Dorsolateral prefrontal cortex (tissue), 122 donors: ENCODE measurements at places on chromosomes 13 and 19.
A peak's percentile ranks its signal among the peaks of the same experiment; 100 is the strongest.

GRCh38 chr19:45994456-45994997, 740 bp upstream of the CCDC61 start:
- DNase-seq, result no peak

DNA sequence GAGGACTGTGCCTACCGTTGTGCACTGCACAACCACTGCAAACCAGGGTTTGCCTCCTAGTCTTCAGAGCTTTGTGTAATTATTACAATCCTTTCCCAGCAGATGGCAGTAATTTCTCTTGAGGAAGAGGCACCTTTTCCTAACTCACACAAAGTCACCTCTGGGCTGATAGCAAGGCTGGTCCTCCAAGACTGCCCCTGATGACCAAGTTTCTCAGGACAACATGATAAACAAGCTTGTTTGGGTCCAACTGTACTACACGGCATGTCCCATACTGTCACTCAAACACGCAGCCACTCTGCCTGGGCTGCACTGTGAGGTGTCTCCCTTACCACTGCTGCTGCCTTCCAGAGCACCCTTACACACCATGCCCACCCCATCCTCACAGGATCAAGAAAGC, 39.3 kb downstream of the RFXAP start:
- DNase-seq, result no peak

- DNase-seq, result peak; percentile 59
Observed at GRCh38 chr19:6481541-6482342, at the start of gene DENND1C. Gene DENND1C, minus strand, starts transcription at chr19:6481787. Its CDS starts 92 bp downstream, at chr19:6481695.

DNA sequence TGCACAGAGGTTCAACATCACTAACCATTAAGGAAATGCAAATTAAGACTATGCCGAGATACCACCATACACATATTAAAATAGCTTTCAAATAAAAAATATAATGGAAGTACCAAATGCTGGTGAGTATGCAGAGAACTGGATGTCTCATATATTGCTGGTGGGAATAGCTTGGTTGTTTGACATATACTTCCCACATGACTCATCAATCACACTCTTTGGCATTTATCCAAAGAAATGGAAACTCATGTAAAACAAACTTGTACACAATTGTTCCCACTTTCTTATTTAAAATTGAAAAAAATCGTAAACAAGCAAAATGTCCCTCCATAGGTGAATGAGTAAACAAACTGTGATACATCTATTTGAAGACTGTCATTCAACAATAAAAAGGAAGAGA, 982.6 kb upstream of the ATXN8OS start:
- DNase-seq, result no peak

- no peak for DNase-seq
Observed at GRCh38 chr19:48284896-48285295, 15.0 kb downstream of the ZNF114 start.

DNA sequence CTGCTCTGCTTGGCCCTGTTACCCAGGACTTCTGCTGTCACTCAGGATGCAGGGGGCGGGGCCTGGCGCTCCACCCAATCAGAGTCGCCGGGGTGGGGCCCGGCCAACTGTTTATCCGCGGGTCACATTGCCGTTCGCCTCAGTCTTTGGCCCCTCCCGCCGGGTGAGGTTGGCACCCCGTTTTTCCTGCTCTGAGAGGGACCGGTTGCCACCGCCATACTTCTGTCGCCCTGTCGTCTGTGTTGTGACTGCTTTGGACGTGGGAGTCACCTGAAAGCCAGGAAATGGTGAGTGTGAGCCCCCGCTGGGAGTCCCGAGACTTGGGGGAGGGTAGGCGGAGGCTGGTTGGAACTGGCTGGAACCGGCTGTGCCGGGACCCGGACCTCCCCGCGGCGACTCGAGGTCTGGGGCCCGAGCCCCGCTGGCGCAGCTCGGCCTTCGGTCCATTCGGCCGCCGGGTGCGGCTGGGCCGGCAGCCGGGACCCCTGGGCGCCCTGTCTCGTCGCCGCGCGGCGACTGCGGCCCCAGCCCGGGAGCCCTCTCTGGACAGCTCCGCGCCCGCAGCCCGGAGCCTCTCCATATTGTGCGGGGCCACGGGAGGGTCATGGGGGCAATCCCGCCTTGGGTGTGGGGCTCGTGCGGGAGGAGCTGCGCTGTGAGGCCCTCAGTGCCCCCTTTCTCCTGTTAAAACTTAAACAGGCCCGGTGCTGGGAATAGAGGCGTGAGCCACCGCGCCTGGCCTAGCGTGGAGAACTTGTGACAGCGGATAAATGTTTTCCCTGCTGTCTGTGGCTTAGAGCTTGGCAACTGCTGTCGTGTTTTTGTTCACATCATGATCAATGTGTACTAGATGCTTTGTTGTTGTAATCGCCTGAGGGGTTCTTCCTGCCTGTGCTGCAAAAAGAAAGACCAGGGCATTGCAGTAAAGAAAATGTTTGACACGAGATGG, at the start of gene ZNF844:
TSS of gene ZNF844 (plus strand) at position 142 of the 949 bp plus-strand sequence. CDS start at position 285, 143 bp downstream.
- peak; percentile 97 for DNase-seq

GRCh38 chr13:102033857-102034331, 368.0 kb downstream of the FGF14 start:
- DNase-seq, result no peak

- no peak for DNase-seq
Observed at GRCh38 chr19:1796395-1797142, 15.5 kb downstream of the ATP8B3 start.

- no peak for DNase-seq
Observed at GRCh38 chr19:55437410-55437809, 5.7 kb downstream of the SHISA7 start.

GRCh38 chr13:73035660-73036059, 23.1 kb upstream of the KLF5 start:
- DNase-seq, result no peak

DNA sequence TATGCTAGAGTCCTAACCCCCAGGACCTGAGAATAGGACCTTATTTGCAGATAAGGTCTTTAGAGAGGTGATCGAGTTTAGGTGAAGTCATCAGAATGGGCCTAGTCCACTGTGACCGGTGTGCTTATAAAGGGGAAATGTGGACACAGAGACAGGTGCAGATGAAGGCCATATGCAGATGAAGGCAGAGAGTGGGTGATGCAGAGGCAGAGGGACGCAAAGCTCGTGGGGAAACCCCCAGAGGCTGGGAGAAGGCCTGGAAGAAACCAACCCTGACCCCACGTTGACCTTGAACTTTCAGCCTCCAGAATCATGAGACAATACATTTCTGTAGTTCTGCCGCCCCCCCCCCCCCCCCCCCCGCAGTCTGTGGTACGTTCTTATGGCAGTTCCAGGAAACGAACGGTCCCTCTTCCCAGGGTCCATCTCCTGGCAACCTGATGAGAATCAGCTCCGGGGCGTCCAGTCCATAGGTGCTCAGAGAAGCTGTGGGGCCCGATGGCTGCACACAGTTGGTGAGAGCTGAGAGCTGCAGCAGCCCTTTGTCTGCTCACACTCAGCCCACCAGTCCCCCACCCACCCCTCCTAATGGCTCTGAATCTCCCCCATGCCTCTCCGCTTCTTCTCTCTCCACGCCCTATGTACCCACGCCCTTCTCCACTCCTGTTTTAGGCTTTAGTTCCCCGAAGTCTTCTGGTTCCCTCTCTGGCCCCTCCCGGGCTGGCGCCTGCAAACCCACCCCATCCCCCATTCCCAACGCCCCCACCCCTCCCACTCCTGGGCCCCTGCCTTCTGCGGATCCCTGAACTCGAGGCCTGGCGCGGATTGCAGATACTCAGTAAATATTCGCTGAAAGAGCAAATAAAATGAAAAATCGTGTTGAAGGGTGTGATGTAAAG, 218.3 kb upstream of the MAB21L1 start:
- DNase-seq, result no peak

DNA sequence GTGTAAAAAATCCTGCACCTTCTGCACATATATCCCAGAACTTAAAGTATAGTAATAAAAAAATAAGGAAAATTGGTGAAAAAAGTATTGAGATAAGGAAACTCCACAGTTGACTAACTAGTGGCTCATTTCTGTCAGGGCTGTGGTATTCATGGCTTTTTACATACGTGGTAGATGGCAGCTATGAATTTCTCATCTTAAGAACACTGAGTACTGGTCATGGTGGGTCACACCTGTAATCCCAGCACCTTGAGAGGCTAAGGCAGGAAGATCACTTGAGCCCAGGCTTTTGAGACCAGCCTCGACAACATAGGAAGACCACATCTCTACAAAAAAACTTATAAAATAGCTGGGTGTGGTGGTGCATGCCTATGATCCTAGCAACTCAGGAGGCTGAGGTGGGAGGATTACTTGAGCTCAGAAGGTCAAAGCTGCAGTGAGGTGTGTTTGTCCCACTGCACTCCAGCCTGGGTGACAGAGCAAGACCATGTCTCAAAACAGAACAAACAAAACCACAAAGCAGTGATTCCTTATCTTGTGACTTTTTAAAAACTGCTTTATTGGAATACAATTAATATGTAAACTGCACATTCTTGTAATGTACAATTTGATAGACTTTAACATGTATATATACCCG, 16.8 kb downstream of the SLAIN1 start:
- no peak for DNase-seq

- DNase-seq, result no peak
Observed at GRCh38 chr19:15251749-15252397, 19.6 kb upstream of the EPHX3 start.

DNA sequence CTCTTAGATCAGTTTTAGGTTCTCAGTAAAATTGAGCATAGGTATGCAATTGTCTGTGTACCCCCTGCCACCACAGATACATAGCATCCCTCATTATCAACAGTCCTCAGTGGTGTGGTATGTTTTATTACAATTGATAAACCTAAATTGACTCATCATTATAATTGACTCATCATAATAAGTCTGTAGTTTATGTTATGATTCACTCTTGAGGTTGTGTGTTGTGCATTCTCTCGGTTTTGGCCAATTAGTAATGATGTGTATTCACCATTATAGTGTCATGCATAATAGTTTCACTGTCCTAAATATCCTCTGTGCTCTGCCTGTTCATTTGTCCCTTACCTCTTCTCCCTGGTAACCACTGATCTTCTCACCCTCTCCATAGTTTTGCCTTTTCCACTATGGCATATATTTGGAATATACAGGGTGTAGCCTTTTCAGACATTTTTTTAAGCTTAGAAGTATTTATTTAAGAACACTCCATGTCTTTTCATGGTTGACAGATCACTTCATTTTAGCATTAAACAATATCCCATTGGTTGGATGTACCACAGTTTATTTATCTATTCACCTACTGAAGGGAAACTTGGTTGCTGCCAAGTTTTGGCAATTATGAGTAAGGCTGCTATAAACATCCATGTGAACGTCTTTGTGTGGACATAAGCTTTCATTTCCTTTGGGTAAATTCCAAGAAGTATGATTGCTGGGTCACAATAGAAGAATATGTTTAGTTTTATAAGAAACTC, 1620.6 kb upstream of the MIR17HG start:
- no peak for DNase-seq

DNA sequence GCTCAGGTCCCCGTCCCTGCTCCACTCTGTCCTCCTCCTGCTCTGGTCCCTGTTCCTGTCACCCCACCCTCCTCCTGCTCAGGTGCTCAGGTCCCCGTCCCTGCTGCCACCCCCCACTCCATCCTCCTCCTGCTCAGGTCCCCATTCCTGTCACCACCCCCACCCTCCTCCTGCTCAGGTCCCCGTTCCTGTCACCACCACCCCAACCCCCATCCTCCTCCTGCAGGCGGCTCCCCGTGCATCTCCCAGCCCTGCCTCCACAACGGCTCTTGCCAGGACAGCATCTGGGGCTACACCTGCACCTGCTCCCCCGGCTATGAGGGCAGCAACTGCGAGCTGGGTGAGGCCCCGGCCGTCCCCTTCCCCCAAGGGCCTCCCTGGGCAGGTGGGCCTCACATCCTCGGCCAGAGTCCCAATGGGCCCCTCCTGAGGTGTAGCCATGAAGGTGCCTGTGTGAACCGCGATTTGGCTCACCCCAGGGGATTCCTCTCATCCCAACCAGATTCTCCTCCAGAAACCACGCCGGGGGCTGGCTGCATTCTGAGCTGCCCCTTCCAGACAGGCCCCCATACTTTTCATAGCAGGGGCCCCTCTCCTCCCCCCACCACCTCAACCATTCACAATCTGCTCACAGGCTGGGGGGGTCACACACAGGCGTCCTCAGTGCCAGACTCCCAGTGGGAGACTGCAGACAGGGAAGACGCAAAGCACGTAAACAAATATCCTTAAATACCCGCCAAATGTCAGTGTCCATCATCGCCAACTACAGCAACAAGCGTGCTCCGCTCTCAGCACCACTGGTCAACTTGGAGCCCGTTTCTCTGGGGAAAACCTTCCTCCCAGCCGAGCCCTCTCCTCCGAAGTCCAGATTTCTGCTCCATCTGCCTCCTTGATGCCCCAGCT, 4.6 kb downstream of the PROZ start:
- no peak for DNase-seq

DNA sequence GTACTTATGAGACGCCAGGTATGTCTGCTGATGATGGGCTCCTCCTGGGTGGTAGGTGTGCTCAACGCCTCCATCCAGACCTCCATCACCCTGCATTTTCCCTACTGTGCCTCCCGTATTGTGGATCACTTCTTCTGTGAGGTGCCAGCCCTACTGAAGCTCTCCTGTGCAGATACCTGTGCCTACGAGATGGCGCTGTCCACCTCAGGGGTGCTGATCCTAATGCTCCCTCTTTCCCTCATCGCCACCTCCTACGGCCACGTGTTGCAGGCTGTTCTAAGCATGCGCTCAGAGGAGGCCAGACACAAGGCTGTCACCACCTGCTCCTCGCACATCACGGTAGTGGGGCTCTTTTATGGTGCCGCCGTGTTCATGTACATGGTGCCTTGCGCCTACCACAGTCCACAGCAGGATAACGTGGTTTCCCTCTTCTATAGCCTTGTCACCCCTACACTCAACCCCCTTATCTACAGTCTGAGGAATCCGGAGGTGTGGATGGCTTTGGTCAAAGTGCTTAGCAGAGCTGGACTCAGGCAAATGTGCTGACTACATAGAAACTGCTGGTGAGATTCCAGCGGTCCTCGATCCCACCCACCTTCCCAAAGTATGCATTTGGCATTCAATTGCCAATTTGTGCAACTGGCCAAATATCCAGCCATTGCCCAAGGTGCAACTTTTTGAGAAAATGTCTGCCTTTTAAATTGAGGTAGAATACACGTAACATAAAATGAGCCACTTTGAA, 10.2 kb downstream of the OR2Z1 start:
- no peak for DNase-seq

GRCh38 chr19:17865364-17866311, 5.9 kb downstream of the RPL18A start:
- no peak for DNase-seq

DNA sequence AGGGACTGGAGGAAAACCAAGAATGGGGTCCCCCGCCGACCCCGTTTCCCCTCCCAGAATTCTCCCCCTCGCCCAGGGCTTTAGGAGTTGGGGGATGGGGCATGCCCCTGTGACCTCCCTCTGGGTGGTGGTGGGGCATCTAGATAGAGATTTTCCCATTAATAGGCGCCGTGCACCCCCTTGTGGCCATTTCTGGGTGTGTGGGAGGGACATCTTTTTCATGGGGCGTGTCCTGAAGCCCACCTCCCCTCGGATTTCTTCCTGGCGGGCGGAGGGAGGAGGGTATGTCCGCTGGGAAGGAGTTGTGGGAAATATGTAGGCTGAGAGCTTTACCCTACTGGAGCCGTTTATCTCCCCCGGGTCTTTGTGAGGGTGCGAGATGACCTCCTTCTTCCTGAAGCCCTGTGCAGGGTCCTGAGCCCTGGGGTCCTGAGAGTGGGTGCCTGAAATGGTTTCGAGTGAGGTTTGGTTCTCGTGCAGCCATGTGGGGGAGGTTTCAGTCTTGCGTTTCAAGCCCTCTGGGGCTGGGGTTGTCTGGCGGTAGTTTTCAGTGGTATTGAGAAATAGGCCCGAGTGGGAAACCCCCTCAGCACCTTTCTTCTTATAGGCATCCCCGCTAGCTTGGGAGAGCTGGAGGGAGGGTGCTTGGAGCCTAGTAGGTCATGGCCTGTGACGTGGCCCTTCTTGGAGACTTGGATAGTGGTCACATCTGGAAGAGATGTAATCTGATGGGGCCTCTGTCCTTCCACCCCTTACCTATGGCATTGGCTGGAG, 1.0 kb downstream of the PRMT1 start:
- DNase-seq, result peak; percentile 68
